NCI-H187 (cell line): ENCODE measurements at places on chromosomes 7 and 10.

GRCh38 chr10:79981450-79982361 lies 32.8 kb upstream of the SFTPD start:
- no peak for DNase-seq

GRCh38 chr7:39672176-39672575 lies 48.8 kb downstream of the RALA start:
- DNase-seq: no peak

DNA sequence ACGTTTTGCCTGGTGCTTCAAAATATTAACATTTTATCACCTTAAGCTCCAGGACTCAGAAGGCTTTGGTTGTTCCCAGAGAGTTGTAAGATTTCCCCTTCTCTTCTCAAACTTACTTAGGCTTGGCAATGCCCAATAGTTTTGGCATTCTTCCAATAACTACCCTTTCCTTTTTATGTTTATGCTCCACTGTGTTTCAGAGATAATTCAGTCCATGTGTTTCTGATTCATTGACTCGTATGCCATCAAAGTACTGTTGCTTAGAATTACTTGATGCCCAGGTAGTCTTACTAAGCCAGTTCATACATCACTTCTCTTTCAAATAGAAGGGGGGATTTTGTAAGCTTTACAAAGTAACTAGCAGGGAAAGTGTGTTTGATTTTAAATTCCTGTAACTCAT lies 66.6 kb downstream of the AGMO start:
- no peak for DNase-seq

DNA sequence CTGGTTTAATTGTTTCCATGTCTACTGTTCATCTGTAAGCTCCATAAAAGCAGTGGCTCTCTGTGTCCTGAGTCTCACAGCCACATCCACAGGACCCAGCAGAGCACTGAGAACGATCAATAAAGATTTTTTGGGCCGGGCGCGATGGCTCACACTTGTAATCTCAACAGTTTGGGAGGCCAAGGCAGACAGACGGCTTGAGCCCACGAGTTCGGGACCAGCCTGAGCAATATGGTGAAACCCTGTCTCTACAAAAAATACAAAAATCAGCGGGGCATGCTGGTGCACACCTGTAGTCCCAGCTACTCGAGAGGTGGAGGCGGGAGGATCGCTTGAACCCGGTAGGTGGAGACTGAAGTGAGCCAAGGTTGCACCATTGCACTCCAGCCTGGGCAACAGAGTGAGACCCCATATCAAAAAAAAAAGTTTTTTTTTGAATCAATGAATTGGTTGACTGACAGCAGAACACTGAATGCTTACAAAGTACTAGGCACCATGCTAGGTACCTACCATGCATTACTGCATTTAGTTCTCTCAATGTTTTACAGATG lies 4.5 kb downstream of the SLC37A3 start:
- DNase-seq: no peak

DNA sequence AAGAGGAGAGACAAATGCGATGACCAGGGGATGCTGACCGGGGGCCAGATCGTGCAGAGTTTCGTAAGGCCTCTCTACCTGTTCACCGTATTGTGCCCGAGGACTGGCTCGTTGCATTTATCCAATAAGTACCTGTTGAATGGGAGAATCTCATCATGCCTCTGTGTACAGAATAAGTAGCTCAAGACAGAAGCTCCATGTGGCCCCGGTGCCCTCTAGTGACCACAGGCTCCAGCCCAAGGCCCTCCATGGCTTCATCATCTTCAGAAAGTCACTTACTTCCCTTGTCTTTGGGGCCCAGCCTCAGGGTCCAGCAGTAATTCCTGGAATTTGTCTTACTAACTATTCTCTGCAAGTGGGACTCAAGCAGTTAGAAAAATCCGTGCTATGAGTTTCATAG lies 151.0 kb downstream of the CHN2 start:
- no peak for DNase-seq

- DNase-seq: no peak
Observed at GRCh38 chr10:13528875-13529713, at the start of gene BEND7. Gene BEND7, minus strand, starts transcription at chr10:13529014. Its CDS starts 481 bp downstream, at chr10:13528533.

- no peak for DNase-seq
Observed at GRCh38 chr10:3668276-3668965, 116.6 kb downstream of the KLF6 start.

DNA sequence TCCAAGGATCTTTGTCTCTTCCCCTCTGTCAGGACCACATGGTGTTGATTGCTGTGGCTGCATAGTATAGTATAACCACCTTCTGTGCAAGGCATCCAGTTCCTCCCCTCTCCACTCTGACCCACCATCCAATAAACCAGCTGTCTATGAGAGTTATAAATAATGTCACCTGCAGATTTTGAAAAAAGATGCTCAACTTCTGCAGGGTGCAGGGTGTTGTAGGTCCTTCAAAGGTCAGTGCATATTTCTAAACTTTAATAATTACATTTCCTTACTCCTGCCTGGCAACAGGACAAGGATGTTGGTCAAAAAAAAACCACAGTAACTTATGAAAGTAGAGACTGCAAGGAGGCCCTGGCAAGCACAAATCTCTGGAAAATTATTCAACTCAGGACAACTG lies 166.2 kb downstream of the PKD1L1 start:
- DNase-seq: no peak

GRCh38 chr7:6246251-6246917 lies 26.0 kb downstream of the CYTH3 start:
- DNase-seq: no peak

DNA sequence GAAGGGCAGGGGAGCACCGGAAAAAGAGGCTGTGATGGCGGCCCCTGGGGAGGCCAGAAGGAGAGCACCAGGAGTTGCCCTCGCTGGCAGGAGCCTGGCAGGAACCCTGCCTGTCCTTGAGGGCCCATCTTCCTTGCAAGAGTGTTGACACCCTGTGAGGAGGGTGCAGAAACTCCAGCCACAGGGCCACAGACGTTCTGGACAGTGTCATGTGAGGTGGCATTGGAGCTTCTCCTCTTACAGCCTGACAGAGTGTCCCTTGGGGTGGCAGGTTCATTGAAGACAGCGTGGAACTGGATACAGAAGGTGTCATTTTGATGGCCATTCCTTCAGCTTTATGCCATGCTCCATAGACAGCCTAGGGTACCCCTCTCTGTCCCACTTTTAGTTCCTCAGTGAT lies 54.2 kb downstream of the RBM20 start:
- DNase-seq: no peak

GRCh38 chr7:30896783-30897637 lies 14.6 kb upstream of the AQP1 start:
- no peak for DNase-seq
